Activated CD4-positive, alpha-beta T cell treated with anti-CD3 and anti-CD28 coated beads, Interleukin-2, amount 50 U/mL, for 48 hours (primary cell): ENCODE measurements at places on chromosomes 1 and 21.

DNA sequence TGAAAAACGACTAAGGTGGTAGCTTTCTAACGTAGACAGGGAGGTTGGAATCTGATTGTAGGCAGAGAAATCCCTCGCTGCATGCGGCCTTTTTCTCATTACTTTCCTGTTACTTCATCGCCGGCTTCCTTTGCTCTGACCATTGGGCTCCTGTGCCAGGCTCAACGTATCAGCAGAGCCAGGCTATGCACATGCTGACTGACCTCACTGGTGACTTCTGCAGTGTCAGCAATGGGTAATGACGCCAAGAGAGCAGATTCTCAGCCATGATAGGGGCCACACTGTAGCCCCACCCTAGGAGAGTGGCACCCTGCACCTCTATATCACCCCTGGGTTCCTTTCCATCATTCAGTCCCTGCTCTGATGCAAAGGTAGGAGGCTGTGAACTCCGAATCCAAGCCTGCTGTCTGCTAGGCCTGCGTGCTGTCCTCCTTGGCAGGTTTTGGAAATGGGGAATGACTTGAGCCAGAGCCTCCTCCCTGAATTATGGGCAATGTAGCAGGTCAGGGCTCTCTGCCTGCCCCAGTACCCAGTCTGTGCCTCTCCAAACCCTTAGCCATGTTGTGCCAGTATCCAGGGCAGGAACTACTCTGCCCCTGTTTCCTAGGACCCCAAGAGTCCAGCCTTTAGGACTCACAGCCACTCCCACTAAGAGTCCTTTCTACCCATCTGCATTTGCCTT, 11.4 kb downstream of the PPFIA4 start:
- no peak for DNase-seq

- DNase-seq: no peak
These were observed 135.0 kb downstream of the LHX4 start for GRCh38 chr1:180365039-180365438.

GRCh38 chr1:14878124-14878523, 275.4 kb upstream of the TMEM51 start:
- DNase-seq: no peak

DNA sequence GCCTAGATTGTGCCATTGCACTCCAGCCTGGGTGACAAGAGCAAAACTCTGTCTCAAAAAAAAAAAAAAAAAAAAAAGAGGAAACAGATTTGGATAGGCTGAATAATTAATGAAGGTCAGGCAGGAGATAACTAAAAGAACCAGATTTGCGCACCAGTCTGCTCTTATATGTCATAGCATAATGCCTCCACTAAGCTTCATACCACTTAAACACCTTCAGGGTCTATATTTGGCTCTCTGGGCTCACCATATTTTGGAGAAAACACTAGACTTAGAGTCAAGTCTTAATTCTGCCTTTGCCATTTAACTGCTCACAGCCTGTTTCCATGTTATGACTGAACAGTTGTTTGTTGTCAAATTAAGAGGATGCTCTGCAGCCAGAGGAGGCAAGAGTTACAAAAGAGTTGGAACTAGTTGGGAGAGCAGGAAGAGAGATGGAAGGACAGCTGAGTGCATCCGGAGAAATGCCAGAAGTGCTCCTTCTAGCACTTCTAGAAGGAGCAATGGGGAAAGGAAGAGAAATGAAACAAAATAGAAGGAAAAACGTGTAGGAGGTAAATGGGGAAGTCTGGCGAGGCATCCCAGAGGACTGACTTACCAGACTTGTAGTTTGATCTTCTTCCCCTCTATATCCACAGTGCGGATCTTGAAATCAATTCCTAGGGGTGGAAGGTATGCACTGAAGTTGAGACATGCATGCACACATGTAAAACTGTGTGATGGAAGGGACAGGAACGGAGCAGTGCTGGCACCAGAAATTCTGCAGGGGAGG, 1.8 kb downstream of the RAB13 start:
- DNase-seq: no peak

GRCh38 chr21:16347223-16347622, 617.4 kb downstream of the USP25 start:
- no peak for DNase-seq

- DNase-seq: no peak
These were observed 21.3 kb upstream of the KCNE2 start for GRCh38 chr21:34342476-34342875.

DNA sequence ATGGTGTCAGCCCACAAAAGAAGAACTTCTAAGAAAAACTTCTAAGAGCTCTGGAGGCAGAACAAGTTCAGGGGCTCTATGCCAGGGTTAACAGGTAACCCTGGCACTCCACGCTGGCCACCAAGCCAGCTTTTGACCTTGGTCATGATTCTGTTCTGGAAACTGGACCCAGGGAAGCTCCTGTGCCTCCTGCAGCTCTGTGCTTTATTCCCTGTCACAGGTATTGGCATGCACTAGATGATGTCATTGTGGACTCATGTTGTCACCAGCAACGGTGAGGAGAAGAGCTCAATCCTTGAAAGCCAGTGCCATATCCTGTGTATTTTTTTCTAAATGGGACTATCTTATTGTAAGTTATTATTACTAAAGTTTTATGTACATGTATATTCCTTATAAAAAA, 56.7 kb upstream of the GCLM start:
- DNase-seq: no peak

GRCh38 chr1:206470692-206471414, 577 bp downstream of the IKBKE start:
- peak; percentile 62 for DNase-seq

GRCh38 chr1:206635978-206636345, 626 bp downstream of the DYRK3 start:
- DNase-seq: no peak

GRCh38 chr1:198254948-198255347, 98.2 kb downstream of the NEK7 start:
- no peak for DNase-seq

- no peak for DNase-seq
These were observed 68.0 kb downstream of the DISC1 start for GRCh38 chr1:231694465-231695077.

DNA sequence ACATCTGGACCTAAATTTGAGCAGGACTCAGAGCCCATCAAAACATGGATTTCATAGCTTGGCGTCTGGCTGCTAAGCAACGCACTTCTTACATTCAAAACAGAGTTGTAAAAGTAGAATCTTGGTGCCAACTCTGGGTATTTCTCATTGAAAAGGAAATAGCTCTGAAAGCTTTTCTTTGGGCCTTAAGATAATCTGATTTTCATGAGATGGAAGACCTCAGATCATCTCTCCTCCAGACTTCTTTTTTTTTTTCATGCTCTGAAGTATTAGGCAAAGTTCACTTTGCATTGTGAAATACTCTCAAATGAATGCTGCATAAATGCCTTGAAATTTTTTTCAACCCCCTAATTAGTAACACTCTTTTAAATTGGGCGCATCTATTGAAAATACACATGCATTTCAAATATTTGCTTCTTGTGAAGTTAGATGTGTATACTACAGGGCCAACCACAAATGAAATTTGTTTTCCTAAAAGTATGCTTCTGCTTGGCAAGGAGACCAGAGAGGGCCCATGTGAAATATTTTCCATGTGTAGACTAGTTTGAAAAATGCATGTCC, 4.2 kb downstream of the ADAMTS5 start:
- no peak for DNase-seq

DNA sequence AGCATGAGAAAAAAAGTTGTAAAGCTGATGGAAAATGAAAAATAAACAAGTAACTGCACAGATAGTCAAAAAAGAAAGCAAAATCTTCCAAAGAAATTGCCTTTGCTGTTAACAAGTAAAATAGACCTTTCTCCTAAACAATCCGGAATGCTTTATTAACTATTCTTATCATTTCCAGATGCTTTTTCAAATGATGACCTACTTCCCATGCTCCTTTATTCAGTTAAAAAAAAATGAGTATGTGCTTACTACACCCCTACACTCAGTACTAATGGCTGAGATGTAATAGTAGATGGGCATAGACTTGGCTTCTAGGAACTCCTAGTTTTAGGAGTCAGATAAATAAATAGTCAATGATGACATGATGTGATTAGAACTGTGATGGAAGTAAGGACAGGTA, 108.5 kb downstream of the NIBAN1 start:
- no peak for DNase-seq

GRCh38 chr1:198128533-198128932, 28.3 kb upstream of the NEK7 start:
- DNase-seq: no peak

DNA sequence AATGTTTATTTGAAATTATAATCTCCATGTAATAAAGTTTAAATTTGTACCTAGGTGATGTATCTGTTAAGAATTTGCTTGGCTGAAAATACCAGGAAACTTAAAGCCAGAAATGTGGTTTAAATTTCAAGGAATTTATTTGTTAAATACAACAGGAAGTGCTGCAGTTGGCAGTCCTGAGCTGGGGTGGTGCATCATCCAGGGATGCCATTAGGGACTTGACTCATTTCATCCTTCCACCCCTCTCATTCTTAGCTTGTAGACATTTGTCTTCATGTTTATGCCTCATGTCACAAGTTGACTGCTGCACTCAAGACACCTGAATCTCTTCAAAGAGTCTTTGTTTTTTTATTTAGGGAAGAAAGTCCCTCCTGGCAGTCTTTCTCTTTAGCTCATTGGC, 175.9 kb downstream of the LHX8 start:
- no peak for DNase-seq

- no peak for DNase-seq
These were observed 27.3 kb downstream of the SPSB1 start for GRCh38 chr1:9319789-9320519.

- DNase-seq: no peak
These were observed 5.1 kb downstream of the AGRN start for GRCh38 chr1:1024771-1025699.

GRCh38 chr1:103353391-103353790, 172.1 kb upstream of the RNPC3 start:
- no peak for DNase-seq

DNA sequence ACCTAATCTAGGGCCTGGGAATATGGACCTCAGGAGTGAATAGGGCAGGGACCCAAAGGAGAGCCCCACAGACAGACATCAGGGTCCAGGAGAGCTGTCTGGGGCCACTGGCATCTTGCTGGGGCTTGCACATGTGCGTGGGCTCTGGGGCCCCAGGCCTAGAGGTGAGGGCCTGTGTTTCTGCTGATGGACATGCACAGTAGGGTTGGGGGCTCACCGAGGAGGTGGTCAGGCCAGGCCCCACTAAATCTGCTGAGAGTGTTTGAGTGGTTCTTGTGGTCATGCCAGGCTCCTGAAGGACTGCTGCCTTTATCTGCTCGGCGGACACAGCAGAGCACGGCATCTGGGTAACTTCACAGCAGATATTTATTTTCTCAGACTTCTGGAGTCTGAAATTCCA, 87.4 kb downstream of the OBSCN start:
- DNase-seq: no peak

- DNase-seq: no peak
These were observed 137.2 kb downstream of the DHRS3 start for GRCh38 chr1:12480748-12481362.

DNA sequence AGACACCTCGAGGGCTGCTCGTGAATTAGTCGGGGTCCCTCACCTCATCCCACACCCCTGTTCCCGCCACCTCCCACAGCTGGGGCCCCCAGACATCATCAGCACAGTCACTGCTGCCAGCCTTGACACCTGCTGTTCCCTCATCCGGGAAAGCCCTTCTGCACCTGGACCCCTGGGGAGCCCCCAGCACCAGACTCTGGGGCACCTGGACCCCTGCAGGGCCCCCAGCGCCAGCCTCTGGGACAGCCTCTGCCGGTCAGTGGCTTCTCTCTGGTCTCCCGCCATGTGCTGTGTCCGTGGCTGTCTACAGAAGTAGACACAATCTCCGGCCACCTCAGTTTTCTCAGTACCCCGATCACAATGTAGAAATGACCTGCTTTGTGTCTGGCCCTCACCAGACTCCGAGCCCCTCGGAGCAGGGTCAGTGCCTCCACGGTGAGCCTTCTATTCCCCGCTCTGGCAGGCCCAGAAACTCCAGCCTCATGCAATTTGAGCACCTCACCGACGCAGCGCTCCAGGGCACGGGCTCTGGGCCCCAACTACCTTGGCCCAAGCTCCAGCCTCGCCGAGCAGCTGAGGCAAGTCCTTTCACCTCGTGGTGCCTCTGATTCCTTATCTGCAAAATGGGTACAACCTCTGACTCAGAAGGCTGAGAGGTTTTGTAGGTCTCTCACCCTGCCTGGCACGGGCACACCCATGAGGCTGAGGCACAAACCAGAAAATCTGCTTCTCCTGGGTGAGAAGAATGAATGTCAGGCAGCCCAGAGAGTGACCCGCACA, 84.7 kb downstream of the RIPK4 start:
- no peak for DNase-seq

- DNase-seq: no peak
These were observed 156.0 kb downstream of the GLUL start for GRCh38 chr1:182235604-182235951.

DNA sequence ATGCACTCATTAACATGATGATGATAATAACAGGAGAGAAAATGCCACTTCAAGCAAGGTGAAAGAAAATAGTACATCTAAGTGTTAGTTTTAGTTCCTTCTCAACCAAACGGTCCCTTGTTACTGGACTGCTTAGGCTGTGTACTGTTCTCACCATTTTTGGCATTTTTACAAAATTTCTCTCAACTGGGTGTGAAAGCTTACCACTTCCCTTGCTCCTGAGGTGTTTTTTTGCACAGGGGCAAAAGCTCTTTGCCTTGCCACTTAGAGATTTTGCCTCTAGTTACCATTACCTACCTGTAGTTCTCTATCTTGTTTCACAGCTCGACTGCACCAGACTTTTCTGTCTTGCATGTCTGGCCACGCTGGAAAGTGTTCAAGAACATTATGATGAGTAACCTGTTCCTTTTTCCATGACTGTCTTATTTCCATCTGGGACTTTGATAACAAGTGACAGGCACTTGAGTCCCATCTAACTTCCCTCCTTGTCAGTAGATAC, 10.7 kb downstream of the NEK7 start:
- DNase-seq: no peak

GRCh38 chr21:34938089-34938764, 110.9 kb downstream of the RUNX1 start:
- DNase-seq: no peak

- DNase-seq: no peak
These were observed 106.4 kb upstream of the DPYD start for GRCh38 chr1:98027103-98027705.

DNA sequence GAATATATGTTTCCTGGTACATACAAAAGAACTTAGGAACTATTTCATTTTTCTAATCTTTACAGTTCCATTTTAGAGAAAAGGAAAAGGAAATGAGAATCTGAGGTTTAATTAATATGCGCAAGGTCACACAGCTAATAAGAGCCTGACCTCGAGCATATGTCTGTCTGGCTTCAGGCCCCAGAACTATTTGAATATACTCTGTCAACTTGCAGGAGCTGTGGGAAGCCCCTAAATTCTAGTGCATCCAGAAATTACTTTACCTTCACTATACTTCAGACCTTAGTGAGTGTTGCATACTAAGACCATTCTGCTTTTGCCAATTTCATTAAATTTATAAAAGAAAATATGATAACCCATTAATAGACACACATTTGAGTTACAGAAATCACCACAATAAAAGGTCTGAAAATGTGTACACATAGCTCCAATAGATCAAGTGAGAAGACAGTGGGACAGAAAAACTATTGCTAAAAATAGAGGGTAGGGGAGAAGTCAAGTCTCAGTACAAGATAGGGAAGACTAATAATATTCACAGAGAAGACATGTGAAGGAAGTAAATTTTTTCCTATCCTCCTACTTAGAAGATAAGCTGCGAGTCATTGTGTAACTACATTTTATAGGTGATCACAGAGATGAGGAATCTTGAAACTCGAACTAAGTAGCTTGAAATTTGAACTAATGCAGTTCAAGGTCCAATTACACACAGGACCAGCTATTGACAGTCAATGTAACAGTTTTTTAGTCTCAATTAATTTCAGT, 3.8 kb downstream of the RGS13 start:
- DNase-seq: no peak
